Activated CD4-positive, CD25-positive, alpha-beta regulatory T cell treated with anti-CD3 and anti-CD28 coated beads, Interleukin-2, amount 50 U/mL, for 16 hours (primary cell): ENCODE measurements at places on chromosomes 1 and 21.

- no peak for DNase-seq
Measured at GRCh38 chr1:210731597-210731996, 402.4 kb downstream of the KCNH1 start.

DNA sequence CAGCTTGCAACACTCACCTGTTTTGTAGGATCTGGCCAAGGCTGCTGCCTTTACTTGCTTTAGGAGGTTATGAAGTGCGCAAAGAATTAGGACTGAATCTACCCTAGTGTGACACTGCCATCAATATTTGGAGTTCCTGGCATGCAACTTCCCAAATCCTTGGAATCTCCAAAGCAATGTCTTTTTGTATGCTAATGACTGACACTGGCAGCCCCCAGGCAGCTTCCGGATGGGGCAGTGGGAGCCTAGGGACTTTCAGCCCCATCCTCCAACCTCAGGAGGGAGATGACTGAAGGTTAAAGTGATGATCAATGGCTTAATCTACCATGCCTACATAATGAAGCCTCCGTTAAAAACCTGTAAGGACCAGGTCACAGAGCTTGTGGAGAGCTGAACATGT, 5.5 kb downstream of the RCC2 start:
- DNase-seq: no peak

DNA sequence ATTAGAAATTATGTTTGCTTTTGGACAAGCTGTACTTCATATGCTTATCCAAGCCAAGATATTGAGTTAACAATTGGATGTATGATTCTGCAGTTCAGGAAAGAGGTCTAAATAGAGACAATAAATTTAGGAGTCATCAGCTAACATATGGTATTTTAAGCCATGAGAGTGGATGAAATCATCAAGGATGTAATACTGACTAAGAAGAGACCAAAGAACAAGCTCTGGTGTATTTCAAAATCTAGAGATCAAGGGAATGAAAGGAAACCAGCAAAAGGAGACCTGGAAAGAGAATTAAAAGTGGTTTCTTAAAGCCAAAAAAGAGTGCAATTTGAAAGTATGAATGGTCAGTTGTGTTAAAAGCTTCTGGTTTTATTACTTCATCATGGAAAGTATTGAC, 183.6 kb upstream of the BEND5 start:
- DNase-seq: no peak

GRCh38 chr1:194268839-194269238, 1082.4 kb upstream of the B3GALT2 start:
- no peak for DNase-seq

- no peak for DNase-seq
Measured at GRCh38 chr1:205495237-205495823, 9.1 kb upstream of the CDK18 start.

- peak; percentile 90 for DNase-seq
Measured at GRCh38 chr1:2049718-2050431, at the start of gene PRKCZ. PRKCZ (plus strand) TSS chr1:2050411; CDS start chr1:2050631, 220 bp downstream.

DNA sequence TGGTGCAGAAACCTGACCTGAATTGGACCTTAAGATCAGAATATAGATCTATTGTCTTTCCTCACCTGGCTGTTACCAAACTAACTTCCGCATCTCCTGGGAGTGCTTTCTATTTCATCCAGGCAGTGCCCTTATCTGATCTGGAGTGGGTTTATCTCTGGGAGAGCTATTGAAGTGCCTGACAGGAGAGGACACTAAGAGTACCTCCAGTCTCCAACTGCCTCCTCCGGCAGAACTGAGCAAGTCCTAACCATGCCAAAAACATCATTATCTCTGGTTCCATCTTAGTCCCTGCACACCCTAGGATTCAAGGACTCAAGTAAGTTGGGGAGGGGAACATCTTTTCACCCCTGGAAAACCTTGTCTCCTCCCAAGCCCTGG, 12.4 kb upstream of the KCNJ15 start:
- DNase-seq: no peak

- DNase-seq: no peak
Measured at GRCh38 chr1:14724678-14725077, 126.2 kb downstream of the KAZN start.

GRCh38 chr1:110783292-110783918, 89.5 kb upstream of the CD53 start:
- DNase-seq: peak; percentile 42

DNA sequence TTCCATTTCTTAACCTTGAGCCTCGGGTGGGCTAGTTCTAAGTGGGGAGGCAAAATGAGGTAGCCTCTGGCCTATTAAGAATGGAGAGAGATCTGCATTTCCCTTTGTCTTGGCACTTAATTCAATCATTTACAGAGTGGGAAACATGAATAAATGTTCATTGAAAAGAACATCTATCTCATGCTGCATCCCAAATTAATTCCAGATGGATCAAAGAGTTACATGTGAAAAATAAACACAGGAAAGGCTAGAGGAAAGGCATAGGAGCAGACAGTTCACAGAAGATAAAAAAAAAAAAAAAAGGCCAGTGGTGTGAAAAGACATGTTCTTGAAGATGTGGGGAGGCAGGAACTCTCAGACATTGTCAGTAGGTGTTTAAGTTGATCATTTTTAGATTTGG, 35.7 kb upstream of the EPS8L3 start:
- no peak for DNase-seq

DNA sequence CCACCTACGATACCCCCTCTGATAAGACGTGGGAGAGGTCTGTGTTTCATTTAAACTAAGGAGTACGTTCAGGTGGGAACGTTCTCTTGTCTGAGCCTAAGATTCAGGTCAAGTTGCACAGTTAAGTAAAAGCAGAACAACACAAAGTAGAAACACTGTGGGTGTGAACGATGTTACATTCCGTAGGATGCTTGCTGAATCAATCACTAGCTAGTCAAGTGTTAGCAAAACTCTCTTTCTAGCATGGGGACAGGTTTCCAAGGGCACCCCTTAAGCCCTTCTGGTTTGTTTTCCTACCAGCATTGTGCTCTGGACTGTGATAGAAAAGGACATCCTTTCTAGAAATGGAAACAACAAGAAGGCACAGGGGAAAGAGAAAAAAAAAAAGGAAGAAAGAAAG, 13.3 kb downstream of the C1orf162 start:
- no peak for DNase-seq

DNA sequence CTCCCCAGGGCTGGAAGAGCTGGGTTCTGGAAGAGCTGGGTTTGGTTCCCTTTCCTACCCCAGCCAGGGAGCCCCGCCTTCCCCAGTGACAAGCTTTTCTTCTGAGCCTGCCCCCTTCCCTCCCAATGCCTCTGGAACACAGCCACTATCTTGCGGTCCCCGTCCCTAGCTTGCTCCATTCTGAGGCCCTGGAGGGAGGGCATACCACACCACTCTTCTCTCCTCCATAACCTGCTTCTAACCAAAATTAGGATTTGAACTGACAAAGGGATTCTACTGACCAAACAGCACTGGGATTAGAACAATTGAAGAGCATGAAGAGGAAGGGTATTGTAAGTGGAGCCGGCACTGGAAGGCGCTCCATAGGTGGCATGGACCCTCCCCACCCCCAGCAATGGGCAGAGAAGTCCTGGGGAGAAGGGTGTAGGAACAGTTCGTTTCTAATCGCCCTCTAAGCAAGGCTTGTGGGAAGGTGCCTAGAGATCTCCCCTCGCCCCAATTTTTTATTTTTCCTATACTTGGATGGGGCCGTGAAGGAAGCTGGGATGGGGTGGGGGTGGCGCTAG, 690 bp downstream of the C1orf216 start:
- no peak for DNase-seq

- no peak for DNase-seq
Measured at GRCh38 chr1:65764052-65764451, 28.6 kb upstream of the PDE4B start.

- no peak for DNase-seq
Measured at GRCh38 chr1:230940848-230941247, 37.8 kb downstream of the TTC13 start.

- no peak for DNase-seq
Measured at GRCh38 chr1:186409091-186409490, 33.5 kb downstream of the ODR4 start.

DNA sequence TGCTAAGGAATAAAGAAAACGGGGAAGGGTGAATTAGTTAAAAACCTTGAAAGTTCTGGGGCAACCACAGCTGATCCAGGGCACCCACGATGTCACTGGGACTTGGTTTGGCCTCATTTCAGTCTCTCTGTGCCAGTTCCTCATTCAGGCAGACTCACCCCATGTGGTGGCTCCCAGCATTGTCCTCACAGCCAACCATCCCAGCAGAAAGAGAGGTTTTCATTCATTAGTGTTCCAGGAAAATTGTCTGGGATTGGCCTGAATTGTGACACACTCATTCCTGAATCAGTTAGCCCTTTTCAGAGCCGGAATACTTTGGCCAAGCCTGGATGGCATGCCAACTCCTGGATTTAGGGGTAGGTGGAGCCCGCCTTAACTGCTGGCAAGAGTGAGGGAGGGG, 367.7 kb downstream of the PRDM2 start:
- no peak for DNase-seq

DNA sequence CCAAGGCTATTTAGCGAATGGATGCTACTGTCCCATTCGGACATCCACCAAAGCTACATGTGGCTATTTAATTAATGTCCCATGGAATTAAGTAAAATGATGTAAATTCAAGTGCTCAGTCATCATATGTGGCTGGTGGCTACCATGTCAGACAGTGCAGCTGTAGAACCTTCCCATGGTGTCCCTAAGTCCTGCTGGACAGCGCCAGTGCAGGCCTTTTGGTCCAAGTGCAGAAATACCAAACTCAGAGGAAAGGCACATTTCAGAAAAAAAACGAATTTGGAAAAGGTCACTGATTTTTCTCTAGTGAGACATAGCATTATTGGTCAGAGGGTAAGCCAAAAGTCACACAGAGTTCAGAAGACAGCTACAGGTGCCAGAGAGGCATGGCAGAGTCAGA, 17.6 kb downstream of the TMPRSS2 start:
- no peak for DNase-seq

GRCh38 chr1:231814021-231814420, 187.4 kb downstream of the DISC1 start:
- no peak for DNase-seq

- DNase-seq: no peak
Measured at GRCh38 chr1:159009287-159009686, 420 bp upstream of the IFI16 start.

GRCh38 chr1:115332813-115333608, 5.0 kb downstream of the NGF start:
- no peak for DNase-seq

GRCh38 chr1:174966008-174966572, 33.7 kb upstream of the CACYBP start:
- DNase-seq: no peak

GRCh38 chr1:153058826-153059784, 1.8 kb upstream of the SPRR2A start:
- DNase-seq: no peak

DNA sequence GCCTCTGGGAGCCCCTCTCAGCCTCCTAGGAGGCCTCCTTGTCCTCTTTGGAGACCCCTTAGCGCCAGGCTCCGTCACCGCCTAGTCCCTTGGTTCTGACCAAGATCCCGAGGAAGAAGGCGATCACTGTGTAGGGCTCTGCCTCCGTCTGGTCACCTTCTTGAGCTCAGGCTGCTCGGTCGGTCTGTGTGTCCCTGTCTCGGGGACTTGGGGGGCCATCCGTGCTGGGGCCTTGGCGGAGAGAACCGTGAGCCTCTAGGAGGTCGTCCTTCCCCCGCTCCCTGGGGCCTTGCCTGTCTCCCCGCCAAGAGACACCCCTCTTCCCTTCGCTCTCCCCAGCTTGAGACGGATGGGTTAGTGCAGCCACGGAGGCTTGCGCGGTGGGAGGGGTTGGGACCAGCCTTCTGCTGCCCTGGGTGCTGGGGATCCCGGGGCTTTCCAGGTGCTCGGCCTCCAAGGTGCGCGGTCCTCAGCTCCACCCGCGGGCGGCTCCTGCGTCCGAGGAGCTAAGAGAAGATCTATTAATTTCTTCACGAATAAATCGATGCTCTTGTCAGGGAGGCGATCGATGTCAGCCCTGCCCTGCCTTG, 701 bp upstream of the INSRR start:
- DNase-seq: no peak

DNA sequence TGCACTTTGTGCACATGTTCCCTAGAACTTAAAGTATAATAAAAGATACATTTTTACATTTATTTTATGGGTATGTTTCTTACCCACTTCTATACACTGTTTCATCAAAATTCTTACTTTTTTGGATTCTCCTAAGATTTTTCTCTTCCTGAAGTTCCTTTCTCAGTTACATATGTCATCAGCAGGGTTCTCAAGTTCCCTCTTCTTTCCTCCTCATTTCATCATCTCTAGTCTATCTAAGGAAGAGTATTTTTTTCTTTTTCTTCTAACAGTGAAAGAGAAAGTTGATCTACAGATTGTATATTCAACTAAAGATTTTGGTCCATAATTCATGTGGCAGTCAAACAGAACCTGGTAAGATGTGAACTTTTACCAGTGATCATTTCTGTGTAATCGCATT, 41.2 kb upstream of the CYYR1 start:
- no peak for DNase-seq

- no peak for DNase-seq
Measured at GRCh38 chr1:54681358-54681757, 34.3 kb upstream of the TTC4 start.

DNA sequence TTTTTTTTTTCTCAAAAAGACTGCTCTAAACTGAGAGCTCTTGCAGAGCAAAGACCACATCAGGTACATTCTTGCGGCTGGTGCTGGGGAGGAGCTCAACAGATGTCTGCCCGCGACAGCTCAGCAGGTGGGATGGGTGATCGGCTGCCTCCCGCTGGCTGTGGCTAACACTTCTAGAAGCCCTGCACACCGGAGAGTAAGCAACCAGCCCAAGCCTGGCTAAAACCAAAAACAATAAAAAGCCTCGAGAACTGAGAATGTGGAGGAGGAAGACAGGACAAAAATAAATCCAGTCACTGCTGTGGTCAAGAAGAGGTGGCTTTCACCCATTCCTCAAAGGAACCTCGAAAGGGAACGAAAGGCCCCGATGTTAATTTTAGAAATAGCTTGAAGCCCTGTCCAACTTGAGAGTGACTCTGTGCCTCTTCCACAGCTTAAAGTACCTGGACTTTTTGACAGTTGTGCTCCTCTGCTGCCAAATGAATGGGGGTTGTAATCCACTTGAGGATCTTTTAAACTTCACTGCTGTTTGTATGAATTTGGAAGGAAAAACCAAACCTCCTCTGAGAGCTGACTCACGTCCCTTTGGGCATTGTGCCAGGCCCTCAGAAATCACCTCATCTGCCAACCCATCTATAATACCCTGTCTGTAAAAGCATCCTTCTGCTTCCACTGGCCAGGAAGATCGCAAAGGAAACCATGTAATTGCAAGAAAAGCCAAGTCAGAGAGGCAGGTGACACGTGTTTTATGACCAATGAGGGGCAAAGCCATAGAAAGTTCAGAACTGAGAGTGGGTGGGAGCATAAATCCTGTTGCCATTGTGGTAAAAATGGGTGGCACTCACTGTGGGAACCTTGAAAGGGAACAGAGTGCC, 78.6 kb downstream of the KCNN3 start:
- peak; percentile 37 for DNase-seq

- DNase-seq: no peak
Measured at GRCh38 chr21:42025376-42026081, 15.4 kb upstream of the ZBTB21 start.

- no peak for DNase-seq
Measured at GRCh38 chr1:208462761-208463160, 218.6 kb upstream of the PLXNA2 start.
